ENCODE measurements at places on chromosomes 6 and 20.

- no peak for DNase-seq
Observed at GRCh38 chr20:54278262-54278661, 70.4 kb downstream of the PFDN4 start.

DNA sequence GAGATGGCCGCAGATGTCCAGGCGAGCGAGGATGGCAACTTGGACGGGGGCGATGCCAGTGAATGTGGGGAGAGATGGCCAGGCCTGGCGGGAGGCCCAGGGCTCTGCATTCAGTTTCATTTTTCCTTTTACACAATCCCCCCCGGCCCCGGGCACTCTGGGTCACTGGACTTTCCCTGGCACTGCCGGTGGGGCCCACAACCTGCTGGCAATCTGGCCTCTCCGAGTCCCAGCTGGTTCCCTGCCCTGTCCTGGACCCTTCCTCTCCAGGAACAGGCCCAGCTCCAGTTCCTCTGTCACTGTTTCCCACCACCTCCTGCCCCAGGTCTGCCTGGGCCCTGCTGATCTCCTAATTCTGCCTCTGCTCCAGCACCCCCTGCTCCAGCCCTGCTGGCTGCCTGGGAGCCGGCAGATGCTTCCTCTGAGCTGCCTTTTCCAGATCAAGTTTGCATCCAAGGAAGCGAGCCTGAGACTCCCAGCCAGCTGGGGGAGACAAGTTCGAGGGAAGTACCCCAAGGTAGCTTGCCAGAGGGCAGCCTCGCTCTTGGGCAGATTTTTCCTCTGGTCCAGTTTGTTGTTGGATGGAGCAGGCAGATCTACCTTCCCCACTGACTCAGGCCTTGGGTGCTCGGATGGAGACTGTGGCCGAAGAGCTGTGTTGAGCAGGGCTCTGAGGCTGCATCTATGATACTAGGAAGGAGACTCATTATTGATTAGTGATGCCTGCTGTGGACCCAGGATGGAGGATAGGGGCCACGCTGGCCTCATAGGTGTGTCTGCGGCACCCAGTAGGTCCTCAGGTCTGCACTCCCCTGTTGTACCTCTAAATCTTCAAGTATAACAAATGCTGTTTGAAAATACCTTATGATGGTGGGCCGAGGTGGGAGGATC lies 83.2 kb downstream of the CEBPB start:
- DNase-seq = no peak

DNA sequence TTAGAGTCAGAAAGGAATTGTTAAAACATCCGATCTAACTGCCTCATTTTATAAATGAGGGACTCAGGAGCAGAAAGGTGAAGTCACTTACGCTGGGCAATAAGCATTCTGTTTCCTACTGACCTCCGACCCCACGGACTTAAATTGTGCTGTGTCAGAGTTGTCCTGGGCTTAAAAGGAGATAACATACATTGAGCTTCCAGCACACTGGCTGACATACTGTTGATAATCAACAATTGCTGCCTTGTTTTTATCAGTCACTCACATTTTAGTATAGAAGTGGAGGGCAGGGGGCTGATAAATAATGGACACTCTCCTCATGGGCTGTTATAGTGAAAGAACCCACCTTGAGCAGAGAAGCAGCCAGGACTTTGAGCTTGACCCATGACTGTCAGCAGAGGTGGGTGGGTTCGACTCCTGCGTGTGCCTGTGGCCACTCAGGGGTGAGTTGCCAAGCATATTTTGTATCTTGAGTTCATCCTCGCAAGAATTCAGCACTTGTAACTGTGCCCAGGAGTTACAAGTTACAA lies 166.5 kb upstream of the JARID2 start:
- no peak for DNase-seq

DNA sequence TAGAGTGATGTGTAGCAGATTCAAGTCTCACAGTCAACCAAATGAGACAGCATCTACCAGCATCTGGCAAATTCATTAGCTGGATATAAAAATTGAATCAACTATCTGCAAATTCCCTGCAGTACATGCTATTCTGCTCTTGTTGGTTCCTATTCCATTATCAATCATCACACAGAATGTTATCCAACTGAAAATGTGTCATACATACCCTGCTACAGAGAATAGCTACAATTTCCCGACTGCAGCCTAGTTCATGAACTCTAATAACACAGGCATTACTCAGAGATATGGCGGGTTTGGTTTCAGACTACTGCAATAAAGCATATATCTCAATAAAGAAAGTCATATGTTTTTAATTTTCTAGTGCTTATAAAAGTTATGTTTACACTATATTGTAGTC lies 78.4 kb downstream of the AHI1 start:
- DNase-seq = no peak

- no peak for DNase-seq
Observed at GRCh38 chr6:166592821-166593220, 6.3 kb upstream of the RAMACL start.

DNA sequence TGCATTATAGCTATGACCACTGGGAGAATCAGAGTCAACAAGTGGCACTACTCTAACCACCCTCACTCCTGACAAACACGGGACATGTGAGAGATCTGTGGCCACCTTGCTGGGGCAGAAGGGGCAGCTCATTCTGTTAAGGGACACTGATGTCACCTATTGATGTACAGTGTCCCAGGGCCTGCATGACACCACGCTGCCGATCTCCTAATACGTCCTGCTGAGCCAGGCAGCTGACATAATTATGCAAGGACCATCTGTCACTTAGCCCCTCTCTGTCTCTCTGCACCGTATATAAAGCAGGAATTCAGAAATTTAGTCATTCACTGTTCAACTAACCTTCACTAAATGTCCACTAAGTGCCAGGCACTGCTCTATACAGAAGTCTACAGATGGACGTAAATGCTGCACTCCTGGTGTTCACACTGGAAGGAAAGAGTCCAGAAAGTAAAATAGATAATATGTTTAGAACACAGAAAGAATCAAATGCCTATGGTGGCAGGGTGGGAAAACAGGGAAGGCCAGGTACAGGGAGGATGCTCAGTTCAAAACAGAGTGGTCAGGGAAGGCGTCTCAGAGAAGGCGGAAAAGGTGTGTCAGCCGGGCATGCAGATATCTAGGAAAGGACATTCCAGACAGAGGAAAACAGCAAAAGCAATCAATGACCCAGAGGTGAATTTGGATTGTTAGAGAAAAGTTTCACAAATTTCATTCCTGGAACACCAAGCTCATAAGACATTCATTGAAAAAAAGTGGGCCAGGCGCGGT lies 173.8 kb downstream of the ZNF217 start:
- DNase-seq = no peak

DNA sequence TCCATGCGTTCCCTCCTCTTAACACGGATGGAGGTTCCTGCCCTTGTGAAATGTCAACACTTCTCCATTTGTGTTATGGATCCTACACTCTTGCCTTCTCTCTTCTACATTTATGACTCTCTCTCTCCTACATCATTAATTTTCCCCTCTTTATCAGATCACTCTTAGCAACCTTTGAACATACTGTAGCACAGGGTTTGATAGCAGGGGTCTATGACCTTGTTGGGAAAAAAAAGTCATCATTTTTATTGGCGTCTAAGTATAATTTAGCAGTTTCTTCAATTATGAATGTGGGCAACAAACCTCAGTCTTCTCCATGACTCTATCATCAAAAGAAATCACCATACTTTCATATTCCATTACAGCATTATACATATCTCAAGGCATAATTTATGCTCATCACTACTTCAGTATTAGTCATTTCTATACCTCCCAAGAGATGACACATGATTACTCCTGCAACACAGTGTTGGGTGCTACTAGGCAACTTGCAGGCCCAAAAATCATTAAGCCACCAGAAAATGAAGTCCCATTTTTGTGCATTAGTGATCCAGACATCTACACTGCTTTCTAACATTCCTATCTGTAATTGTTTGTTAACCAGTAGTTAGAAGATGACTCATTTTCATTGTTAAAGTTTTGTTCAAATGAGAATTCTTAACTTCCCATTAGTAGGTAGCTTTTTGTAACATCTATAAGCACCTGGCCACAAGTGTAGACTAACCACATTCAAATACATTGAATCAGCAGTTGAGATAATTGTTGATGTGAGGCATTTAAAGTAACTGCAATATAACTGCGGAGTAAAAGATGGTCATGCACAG lies 9.5 kb downstream of the CYP39A1 start:
- no peak for DNase-seq

DNA sequence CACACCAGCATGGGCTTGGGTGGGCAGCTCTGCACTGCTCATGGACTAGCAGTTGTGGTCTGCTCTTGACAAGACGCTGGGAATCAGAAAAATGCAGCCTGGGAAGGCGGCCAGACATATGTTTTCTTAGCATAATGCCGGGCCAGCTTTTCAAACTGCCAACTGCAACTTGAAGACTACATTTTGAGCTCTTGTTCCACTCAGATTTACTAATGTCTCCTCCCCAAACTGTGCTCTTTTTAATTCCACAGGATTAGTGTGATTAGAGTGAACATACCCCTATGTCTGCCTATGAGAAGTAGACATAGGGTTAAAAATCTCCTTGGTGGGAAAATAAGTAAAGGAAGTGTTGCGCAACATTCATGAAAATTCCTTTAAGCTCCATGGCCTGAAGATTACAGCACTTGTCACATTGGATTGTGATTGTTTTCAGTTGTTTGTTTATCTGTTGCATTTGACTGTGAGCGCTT lies 5.3 kb upstream of the FNDC1 start:
- no peak for DNase-seq

- DNase-seq = no peak
Observed at GRCh38 chr6:84768442-84769174, 4.2 kb upstream of the TBX18 start.

GRCh38 chr6:139858429-139858828 lies 484.0 kb upstream of the CITED2 start:
- no peak for DNase-seq

DNA sequence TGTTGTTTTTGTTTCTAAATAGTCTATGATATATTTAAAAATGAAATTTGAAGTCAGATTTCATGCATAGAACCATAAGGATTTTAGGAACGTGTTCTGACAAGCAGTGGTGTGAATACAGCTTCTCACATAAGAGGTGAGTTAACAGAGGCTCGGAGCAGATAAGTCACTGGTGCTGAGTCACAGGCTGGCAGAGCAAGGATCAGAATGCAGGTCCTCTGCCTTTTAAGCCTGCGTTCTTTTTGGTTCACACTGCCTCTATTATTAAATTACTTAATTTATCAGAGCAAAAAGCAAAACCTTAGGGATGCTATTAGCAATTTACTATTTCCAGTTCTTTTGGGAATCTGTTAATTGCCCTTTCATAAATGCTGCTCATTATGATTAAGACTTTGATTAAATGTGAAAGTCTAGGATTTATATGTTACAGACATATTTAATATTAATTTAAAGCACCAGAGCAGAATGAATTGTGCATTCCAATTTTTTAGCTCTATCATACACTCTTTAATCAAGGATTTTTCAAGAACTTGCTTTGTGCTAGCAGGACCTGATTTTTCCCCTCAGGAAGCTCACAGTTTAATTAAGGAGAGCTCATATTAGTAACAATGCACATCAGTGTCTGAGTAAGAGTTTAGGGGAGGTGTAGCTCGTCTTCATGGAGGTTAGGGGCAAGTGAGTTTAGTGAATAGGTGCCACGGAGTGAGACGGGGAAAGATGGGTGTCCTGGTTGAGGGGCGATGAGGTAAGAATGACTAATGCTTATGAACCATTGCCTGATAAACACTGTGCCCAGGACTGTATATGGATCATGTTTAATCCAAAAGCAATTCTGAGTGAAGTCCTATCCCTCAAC lies 212.7 kb upstream of the AGPAT4 start:
- DNase-seq = no peak

- no peak for DNase-seq
Observed at GRCh38 chr6:113762641-113763040, 94.5 kb upstream of the MARCKS start.

GRCh38 chr6:48426636-48427035 lies 315.6 kb upstream of the PTCHD4 start:
- no peak for DNase-seq

- DNase-seq = no peak
Observed at GRCh38 chr20:15072316-15072715, 734.9 kb upstream of the FLRT3 start.

DNA sequence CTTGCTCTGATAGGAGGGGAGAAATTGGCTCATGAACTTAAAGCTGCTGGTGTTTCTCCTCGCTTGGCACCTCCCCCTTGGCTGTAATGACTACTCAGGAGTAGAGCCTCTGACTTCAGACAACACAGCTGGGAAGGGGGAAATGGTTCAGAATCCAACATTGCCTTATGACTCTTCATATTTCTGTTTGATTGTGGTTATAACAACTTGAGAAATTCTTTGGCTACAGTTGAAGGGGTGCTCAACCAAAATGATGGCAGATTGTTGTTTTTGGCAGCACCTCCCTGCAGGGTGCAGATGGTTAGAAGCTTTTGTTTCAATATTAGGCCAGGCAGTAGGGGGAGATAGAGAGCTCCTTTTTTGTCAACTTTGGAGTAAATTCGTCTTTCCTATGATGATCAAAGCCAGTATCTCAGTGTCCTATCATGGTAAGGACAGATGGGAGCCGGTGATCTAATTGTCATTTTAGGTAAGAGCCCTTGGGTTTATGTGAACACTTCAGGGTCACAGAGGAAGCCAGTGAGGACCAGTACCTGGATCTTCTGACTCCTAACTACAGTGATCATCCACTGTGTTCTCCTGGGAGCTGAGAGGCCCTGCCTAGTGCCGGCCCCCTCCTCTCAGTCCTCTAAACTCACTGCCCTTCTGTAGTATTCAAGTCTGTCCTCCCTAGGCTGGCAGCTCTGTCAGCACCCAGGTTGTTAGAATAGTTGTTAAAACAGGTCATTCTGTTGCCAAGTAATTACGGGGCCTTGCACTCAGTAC lies 39.9 kb downstream of the RPRD1B start:
- DNase-seq = peak; percentile 85

GRCh38 chr6:134546962-134547645 lies 229.2 kb upstream of the SGK1 start:
- no peak for DNase-seq

- no peak for DNase-seq
Observed at GRCh38 chr6:4883298-4883697, 107.1 kb downstream of the CDYL start.

- no peak for DNase-seq
Observed at GRCh38 chr20:51338692-51339440, 203.7 kb downstream of the NFATC2 start.

DNA sequence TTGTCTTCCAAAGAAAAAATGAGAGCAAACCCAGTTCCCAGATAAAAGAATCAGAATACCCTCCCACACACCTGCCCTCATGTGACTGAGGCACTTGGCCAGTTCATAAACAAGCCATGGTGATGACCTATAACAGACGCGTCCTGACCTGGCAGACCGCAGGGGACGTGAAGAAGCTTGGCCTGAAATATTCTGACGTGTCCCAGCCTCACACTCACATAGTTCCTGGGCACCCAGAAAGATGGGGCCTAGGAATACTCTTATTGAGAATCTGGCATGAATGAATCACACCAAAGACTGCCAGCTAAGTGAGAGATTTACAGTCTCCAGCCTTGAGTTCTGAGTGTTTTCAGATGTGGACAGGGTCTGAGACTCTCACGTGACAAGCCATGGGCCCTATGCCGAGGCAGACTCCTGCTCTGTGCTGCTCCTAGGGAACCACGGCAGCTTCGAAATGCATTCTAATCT lies 17.2 kb upstream of the MAP3K4 start:
- peak; percentile 54 for DNase-seq

GRCh38 chr6:169752074-169752623 lies 727 bp downstream of the ERMARD start:
- no peak for DNase-seq

Measured in heart right ventricle (tissue), 16 donors.